ENCODE measurements at places on chromosomes 4 and X.

DNA sequence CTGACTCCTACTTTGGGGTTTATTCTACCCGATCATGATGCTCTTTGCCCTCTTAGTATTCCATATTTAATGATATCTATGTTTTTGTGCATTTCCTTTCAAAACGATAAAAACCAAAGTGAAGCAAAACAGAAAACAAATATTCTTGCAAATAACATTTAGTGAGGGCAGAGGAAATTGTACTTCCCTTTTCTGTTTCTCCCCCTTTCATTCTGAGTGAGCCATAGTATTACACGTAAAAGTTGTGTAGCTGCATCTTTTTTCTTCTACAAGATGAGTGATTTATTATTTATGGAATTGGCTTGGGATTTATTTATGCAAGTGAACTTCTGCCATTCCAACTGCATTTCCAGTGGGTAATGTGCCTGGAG, 109.9 kb downstream of the AFF2 start:
- DNase-seq = no peak

DNA sequence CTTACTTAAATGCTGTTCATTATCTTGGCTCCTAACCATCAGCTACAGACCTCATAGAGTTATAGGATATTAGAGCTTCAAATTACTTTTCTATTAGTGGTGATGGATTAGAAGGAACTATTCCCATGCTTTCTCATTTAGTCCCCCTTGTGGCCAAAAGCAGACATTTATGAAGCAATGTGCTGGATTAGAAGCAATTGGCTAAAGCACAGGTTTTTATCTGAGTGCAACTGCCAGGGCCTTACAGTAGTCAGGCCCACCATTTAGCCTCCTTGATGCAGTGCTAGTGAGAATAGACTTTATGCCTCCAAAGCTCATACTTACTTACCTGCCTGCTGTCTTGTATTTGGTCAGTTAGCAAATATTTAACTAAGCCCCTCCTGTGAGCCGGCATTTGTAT, 93.0 kb downstream of the TSPAN7 start:
- DNase-seq = no peak

GRCh38 chrX:12921886-12922598, 15.6 kb downstream of the TLR8 start:
- DNase-seq = no peak

DNA sequence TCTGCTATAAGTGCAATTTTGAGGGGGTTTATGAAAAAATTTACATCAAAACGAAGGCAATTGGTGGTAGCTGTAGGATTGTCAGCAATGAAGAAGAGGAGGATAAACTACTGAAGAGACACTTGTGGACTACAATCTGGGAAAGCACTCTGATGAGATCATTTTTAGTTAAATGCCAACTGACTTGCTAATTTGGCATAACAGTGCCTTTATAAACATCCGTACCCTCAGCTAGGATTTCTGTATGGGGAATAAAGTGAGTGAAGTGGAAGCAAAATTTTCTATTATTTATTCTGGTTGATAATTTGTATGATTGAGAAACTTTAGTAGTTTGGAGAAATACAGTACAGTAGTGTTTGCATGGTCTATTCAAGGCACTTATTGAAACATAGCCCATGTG, 11.2 kb upstream of the GNRHR start:
- no peak for DNase-seq

DNA sequence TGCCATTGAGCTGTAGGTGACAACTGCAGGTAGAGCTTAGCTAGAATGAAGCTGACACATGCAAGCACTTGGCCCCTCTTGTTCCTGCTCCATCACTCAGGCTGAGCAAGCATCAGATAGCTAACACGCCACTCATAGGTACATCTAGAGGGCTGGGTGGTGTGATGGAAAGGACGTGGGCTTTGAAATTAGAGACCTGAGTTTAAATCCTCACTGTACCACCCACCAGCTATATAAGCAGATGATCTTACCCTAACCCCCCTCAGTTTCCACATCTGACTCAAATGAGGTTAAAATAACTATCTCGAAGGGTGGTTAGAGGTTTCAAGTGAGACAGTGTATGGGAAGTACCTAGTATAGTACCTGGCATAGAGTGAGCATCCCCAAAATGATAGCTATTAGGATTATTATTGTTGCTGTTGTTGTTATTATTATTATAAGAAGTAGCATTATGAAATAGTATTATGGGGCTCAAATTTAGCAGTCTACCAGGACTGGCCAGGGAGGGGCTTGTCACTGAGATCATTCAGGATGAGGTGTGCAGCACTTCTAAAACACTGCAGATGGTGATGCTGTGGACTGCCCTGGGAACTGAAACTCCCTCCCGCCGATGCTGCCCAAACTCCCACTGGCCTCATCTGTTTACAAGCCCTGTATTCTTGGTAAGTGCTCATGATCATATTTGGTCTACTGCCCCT, 59.0 kb downstream of the REELD1 start:
- DNase-seq = no peak

DNA sequence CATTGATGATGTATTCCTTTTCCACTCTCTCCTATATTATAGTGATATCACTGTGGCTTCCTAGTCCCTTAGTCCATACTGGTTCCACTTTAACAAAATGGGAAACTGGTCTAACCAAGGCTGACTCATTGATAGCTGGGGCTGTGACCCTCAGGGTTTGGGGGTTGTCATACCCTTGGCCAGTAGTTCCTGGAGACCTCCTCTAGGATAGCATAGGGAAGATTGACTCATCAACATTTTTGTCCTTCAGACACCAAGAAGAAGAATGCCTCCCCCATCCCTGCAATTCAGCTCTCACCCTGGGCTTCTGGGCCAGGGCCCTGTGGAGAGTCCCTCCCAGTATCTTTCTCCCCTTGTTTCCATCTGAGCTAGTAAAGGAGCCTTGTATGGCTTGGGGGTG, 68.8 kb upstream of the PRPS1 start:
- no peak for DNase-seq

DNA sequence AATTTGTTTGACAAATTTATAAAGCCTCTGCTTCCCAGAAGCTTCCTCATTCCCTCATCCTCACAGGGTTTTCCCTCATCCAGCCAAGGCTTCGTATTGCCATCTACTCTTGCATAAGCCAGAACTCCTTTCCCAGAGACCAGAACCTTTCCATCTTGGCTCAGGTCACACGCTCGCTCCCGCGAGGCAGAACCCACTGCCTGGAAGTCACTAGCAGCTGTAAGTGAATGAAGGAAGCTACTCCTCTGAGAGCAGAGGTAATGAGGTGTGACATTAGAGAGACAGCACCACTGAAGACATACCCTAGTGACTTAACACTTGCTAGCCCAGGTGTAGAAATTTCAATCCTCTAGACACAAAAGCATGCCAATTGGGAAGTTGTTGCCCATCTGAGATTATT, 52.5 kb downstream of the LHFPL1 start:
- no peak for DNase-seq

GRCh38 chrX:110310896-110311295, 7.0 kb downstream of the AMMECR1 start:
- DNase-seq = peak; percentile 57
